ENCODE measurements at places on chromosomes 2 and 18.

DNA sequence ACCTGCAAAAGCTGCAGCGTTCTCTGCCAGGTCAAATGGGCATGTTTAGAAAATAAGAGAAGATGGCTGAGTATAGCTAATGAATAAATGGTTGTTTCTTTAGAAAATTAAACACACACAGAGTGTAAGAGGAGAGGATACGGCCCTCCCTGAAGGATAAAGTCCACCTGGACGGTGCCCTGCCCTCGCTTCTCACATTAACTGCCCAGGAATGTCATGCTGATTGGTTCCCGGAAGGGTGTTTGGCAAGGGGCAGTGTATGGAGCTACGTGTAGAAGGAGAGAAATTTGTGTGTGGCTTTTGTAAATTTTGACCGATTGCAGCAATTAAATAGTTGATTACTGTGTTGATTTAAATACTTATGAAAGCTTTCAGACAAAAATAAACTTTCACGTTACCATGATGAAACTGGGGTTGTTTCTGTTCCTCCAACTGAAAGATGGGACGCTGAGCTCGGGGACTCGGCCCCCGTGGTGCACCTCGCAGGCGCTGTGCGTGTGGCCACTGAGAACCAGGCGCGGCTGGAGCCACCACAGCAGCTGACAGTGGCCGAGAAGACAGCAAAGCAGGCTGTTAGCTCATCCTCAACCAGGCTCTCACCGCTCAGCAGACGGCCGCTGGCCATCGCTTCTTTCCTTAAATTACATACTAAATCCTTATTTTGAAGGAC is 22.7 kb downstream of the MPPE1 start:
- no peak for DNase-seq

- DNase-seq, result no peak
Observed at GRCh38 chr2:158493458-158493857, 36.7 kb downstream of the PKP4 start.

GRCh38 chr2:217438821-217439220 is 564.0 kb downstream of the TNS1 start:
- no peak for DNase-seq

GRCh38 chr18:72638376-72638775 is 94.2 kb upstream of the CBLN2 start:
- DNase-seq, result no peak

GRCh38 chr2:148299616-148300015 is 278.7 kb downstream of the MBD5 start:
- no peak for DNase-seq

Measured in NCI-H510A treated with DMSO at 0.1 percent for 48 hours (cell line).